ENCODE measurements at places on chromosomes 7 and 10. TPM values are rescaled to one million over a fixed set of nuclear protein-coding genes. Genes with fewer than 3 reads are reported as not detected.
A peak's percentile ranks its signal among the peaks of the same experiment; 100 is the strongest.

- DNase-seq, result peak; percentile 49
Measured at GRCh38 chr7:151890355-151891004, 13.6 kb upstream of the PRKAG2 start.

The KCNIP2 gene
- 3.7 TPM for total RNA-seq

DNA sequence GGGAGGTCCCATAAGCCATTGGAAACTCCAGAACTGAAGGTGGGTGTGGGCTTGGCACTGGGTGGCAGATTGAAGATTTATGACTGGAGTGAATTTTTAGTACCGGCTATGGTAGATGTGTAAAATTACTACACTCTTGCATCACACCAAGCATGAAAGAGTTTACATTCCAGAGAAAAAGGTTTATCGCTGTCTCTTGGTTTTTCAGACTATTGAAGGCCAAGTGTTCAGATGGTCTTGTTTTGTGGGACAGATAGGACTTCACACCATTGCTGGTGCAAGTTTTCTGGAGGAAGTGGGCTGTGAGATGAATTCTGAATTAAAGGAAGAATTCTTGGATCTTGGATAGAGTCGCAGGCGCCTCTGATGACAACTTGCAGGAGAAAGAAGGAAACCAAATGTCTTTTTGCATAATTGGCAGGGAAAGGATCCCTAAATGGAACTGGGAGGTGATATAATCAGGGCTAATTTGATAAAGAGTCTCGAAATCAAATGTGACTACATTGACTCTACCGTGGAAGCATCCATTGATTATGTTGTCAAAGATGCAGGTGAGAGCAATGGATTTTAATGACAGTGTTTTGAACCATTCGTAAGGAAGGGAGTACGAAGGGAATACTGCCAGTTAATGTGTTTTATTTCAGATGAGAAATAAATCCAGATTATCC is 14.2 kb upstream of the NMT2 start:
- DNase-seq, result no peak

- DNase-seq, result no peak
Measured at GRCh38 chr7:140643416-140643815, 2.8 kb upstream of the DENND2A start.

The FUOM gene
- 31.0 TPM for total RNA-seq

GRCh38 chr10:51073453-51074237 is 642 bp upstream of the PRKG1 start:
- DNase-seq, result no peak

GRCh38 chr7:47367369-47367768 is 214.5 kb downstream of the TNS3 start:
- DNase-seq, result no peak

DNA sequence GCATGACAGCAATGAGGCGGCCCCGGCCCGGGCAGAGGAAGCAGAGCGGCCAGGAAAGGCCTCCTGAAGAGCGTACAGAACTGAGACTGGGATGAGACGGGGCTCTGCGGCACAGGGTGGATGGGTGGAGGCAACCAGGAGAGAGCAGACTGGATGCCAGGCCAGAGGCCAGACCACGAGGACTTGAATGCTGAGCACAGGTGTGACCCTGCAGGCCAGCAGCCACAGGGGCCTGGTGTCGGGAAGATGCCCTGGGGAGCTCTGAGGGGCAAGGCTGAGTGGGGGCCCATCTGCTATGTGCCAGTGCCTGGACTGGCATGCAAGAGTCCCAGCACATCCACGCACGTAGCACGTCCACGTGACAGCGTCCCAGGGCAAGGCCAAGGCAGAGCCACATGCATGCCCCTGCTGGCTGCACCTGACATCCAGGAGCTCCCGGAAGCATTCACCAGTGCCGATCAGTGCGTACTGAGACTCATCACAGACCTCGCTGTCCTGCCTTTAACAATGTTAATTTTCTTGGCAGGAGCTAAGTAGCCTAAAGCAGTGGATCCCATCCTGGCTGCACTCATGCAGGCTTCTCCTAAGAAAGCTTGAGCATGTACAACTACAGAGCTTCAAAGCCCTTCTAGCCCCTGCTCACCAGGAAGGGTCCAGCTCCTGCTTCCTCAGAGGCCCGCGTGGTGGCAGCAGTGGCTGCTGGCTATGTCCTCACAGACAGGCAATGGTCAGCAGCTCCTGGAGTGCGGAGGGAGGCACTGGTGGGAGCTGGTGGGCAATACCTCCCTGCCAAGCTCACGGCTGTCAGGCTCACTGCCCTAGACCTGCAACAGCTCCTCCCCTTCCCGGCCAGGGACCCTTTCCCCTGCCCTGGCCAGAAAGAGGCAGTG is 18.0 kb downstream of the GRID1 start:
- peak; percentile 43 for DNase-seq

DNA sequence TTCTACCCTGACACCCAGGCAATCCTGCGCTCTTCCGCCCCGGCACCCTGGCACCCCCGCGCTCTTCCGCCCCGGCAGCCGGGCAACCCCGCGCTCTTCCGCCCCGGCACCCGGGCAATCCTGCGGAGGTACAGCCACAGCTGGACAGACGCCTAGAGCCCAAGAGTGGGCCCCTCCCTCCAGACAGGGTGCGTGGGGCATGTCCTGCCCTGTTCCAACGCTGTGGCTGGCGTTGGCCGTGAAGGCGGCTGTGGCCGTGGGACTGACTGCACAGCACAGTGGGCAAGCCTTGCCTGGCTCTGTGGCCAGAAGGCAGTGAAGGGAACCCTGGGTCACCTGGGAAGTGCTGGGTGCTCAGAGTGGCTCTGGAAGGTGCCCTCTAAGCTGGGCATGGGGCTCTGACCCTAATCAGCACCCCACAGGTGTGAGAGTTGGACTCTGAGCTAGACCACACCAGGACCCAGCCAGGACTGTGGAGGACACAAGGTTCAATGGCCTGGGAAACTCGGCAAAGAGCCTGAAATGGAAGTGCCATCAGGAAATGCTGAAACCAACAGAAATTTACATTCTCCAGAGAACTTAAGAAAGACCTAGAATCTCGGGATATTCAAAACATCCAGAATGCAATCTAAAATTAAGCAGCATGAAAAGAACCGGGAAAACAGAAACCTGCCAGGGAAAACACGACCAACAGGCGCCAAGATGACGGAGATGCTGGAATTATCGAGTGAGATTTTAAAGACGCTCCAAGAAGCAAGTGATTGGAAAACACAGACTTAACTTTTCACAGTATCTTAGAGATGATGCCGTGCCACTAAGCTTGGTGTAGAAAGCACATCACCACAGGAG is 253.6 kb downstream of the ELFN1 start:
- peak; percentile 20 for DNase-seq

The SUGCT gene
- total RNA-seq, result 1.7 TPM

DNA sequence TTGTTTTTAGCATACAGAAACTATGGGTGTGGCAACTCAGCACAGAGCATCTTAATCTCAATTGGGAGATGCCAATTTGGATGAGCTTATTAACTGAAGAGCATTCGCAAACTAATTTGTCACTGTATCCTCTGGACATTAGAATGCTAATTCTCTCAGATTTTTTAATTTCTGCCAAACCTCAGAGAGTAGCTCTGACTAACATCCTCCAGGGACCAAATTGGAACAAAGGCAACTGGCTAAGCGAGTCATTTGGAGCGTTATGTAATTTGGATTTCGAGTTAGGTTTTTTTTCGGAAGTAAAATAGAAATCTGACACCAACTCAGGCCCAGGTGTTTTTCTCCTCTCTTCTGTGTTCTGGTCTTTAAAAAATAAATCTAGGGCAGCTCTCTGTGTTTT is 201.9 kb downstream of the BMPER start:
- no peak for DNase-seq

DNA sequence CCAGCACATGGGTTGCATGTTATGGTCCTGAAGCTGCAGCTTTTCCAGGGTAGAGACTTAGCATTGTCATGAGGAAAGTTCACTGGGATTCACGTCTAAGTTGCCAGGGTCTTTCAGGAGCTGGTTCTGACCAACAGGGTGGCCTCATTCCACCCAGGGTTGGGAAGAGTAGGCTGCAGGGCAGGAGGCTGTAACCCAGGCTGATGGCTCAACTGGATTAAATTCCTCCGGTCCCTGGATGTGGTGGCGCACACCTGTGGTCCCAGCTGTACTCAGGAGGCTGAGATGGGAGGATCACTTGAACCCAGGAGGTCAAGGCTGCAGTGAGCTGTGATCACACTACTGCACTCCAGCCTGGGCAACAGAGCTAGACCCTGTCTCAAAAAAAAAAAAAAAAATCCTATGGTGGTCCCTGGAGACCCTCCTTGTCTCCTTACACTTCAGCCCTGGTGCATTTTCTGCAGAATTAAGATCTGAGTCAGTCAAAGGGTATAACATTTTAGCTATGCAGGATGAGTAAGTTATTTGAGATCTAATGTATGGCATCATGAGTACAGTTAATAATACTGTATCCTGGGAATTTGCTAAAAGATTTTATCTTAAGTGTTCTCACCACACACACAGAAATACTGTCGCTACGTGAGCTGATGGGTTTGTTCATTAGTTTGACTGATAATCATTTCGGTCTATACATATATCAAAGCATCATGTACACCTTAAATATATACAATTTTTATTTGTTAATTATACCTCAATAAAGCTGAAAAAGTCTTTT is 44.0 kb downstream of the ASB13 start:
- DNase-seq, result peak; percentile 18

DNA sequence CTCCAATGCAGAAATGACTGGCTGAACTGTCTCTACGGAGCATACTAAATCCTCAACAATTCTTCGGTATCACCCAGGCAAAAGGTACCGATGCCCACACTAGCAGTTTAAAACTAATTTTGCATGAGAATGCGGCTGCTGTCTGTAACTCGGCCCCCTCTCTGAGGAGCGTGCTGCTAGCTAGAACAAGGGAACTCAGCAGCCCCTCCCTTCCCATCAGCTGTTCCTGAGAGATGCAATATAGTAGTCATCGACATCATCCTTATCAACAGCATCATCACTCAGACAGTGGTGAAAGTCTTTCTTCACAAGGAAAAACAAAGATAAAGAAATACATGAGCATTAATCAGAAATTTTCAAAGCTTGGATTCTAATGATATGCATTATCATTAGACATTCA is 189.1 kb upstream of the FRMD4A start:
- no peak for DNase-seq

The GPR146 gene
- 44.8 TPM for total RNA-seq

The SMIM30 gene
- total RNA-seq, result 55.6 TPM

The SLC13A1 gene
- total RNA-seq, result not detected

GRCh38 chr10:124401633-124402032 is 17.1 kb downstream of the OAT start:
- DNase-seq, result no peak

The CALHM1 gene
- total RNA-seq, result 0.15 TPM

- DNase-seq, result no peak
Measured at GRCh38 chr7:127673902-127674301, 21.9 kb downstream of the SND1 start.

GRCh38 chr7:117458977-117459583 is 20.7 kb upstream of the CFTR start:
- DNase-seq, result no peak

The LGI1 gene
- not detected for total RNA-seq

- DNase-seq, result no peak
Measured at GRCh38 chr7:92461027-92462003, 14.0 kb downstream of the GATAD1 start.

The ZNF804B gene
- total RNA-seq, result not detected

DNA sequence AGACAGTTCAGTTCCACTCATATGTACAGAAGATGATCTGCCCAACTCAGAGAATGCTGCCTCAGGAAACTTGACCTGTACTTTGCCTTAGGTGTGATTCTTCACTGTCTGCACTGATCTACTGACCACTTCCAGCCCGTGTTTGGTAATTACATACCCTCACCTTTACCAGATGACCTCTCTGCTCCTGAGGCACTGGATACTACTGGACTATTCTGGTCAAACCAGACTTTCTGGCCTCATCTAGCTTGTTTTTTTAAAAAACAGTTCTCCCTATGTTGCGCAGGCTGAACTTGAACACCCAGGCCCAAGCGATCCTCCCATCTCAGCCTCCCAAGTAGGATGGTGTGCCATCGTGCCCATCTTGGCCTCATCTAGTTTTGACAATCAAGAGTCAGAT is 26.2 kb downstream of the IDE start:
- no peak for DNase-seq

GRCh38 chr7:149689291-149689721 is 84.1 kb downstream of the ZNF467 start:
- DNase-seq, result no peak

- DNase-seq, result no peak
Measured at GRCh38 chr10:42929236-42929635, 146.6 kb downstream of the BMS1 start.

DNA sequence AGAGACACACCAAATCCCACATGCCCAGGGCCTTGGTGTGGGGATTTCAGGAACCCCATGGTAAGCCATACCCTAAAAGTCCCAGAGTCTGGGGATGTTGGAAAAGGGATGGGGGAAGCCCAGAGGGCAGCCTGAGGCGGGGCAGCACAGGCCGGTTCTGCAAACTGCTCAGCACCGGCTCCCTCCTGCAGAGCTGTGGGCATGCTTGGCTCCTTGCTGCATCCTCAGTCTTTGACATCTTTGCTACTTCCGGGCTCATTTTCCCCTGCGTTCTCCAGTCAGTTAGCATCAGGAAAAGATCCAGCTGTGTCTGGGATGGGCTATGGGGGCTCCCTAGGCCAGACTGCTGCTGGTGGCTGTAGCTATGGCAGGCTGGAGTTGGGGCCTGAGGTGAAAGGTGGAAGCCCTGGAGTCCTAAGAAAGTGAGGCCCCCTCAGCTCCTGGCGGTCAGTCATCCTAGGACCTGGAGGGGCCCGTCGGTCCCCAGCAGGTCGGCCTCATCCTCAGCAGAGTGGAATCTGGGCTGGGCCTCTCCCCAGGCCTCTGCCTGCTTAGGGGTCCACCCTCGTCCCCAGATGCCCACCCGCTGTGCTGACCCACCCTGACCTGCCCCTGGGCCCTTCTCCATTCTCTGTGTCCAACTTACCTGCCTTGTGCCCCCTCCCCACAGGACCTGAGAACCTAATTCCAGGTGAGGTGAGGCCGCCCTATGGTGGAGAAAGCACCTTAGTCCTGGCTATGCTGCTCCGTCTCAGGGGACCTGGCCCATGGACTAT is 9.3 kb downstream of the TBATA start:
- no peak for DNase-seq

The TSPAN13 gene
- total RNA-seq, result 120 TPM

GRCh38 chr7:122902751-122903495 is 16.7 kb upstream of the CADPS2 start:
- DNase-seq, result no peak

The TEX47 gene
- not detected for total RNA-seq

DNA sequence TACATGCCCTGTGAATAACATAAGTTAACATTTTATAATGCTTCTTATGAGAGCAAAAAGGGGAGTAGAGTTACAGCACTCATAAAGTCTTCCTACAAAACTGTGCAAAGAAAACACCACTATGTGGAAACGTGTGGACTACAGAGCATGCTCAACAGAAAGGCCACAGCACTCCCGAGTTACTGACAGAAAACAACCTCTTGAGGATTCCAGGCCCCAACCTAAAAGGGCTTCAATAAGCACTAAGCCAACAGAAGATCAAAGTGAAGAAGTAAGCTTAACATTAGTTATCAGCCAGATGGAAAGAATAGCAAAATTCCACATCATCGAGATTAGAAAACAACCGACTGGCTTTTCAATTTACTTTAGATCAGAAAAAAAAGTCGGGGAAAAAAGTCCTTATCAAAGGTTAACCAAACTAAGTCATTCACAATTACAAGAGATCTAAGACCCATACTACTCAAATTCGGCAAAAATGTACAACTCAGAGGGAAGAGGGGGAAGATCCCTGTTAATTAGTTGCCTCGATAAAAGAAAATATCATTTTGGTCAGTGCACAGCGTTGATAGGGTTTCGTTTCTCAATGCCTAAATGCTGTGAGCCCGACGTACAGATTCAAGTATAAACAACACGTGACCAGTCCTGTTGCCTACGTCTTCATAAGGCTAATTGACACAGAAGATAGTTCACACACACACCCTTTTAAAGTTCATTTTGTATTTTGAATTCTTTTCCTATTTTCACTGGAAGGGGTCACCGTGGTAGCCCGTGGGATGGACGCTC is 1.4 kb downstream of the KBTBD2 start:
- no peak for DNase-seq
